ENCODE measurements at places on chromosomes 13 and 19. TPM values are rescaled to one million over a fixed set of nuclear protein-coding genes. Genes with fewer than 3 reads are reported as not detected.

Gene PLIN4
- total RNA-seq = 89.8 TPM

Gene TLE2
- total RNA-seq = 48.0 TPM

Gene FBXL3
- 35.1 TPM for total RNA-seq

DNA sequence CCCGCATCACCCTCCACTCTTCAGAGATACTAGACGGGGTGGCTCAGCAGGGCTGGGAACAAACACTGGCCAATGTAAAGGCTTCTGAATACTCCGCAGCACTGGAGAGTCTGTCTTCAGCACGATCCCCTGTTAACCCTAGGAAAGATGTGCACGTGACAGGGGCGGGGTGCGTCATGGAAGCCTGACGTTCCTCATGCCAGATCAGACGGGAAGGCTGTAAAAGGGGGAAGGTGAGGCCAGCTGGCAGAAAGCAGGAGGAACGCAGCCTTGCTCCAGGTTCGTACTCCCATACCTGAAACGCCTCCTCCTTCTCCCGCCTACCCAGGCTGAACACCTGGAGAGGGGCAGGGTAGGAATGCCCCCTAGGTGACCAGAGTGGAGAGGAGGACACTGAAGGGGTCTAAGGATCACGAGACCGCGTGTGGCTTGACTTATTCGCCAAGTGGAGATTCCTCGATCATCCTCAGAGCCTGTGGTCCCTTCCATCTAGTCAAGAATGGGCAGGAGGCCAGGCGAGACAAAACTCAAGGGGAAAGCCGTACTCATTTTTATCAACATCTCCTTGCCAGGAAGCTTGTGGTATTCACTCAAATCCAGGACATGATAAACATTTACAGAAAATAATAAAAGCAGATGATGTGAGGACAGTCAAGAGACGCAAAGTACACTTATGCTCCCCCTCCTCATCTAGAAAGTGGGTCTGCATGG is 18.2 kb upstream of the FFAR2 start:
- DNase-seq = no peak

Gene FSD1
- total RNA-seq = 0.24 TPM

- no peak for DNase-seq
Observed at GRCh38 chr13:101139081-101139480, 277.2 kb downstream of the NALCN start.

Gene IGFL1
- not detected for total RNA-seq

DNA sequence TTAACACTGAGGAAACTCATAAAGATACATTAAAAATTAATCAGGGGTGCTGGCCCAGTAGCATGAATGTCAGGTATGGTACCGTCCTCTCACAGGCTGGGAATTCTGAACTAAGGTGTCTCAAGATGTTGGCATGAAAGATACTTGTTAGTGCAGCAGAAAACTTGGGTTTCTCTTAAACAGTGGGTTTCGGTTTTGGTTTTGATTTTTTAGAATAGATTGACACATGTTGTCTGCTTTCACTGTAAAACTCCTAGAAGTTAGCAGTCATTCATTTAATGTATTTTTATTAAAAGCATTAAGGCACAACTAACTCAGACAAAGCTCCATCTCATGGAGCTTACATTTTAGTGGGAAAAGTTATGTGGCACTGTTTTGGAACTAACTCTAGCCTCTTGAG is 3.5 kb upstream of the OBI1 start:
- no peak for DNase-seq

Gene CATSPERD
- not detected for total RNA-seq

GRCh38 chr19:41131186-41131585 is 17.0 kb downstream of the CYP2F1 start:
- DNase-seq = no peak

Gene CCDC8
- total RNA-seq = 34.2 TPM

Gene FGF9
- 14.3 TPM for total RNA-seq

Gene LHB
- not detected for total RNA-seq

DNA sequence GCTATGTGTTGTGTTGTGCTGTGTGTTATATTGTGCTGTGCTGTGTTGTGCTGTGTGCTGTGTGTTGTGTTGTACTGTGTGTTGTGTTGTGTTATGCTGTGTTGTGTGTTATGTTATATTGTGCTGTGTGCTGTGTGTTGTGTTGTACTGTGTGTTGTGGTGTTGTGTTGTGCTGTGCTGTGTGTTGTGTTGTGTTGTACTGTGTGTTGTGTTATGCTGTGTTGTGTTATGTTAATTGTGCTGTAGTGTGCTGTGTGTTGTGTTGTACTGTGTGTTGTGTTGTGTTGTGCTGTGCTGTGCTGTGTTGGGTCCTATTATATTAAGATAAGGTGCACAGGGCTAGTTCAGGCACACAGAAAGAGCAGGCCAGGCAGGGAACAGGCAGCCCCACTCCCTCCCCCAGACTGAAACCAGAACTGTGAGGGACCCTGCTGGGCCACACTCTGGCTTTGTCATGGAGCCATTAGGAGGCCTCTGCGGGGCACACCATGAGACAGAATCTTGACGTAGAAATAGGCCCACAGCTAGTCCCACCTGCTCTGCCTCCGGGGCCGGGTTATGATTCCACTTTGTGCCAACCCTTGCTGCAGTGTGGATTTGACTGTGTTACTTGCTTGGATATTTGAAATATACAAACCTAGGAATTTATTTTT is 12.1 kb downstream of the SOX1 start:
- no peak for DNase-seq

DNA sequence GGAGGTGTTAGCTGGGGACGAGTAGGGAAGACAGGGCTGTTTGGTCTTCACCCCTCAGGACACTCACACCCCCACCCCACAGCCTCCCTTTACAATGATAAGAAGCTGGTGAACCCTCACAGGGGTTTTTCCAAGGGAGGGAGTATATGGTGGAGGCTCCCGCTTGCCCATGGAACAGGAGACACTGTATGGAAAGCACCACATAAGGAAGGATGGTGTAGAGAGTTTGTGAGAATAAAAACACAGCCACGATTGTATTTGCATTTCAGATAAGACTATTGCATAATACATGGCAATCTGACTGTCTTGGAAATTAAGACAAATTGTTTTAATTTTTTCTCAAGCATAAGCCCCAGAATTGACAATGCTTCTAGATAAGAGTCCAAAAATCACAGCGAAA is 46.9 kb downstream of the TNFSF13B start:
- no peak for DNase-seq

GRCh38 chr19:31356587-31357314 is 7.5 kb upstream of the TSHZ3 start:
- DNase-seq = peak; percentile 19

Gene ONECUT3
- not detected for total RNA-seq

DNA sequence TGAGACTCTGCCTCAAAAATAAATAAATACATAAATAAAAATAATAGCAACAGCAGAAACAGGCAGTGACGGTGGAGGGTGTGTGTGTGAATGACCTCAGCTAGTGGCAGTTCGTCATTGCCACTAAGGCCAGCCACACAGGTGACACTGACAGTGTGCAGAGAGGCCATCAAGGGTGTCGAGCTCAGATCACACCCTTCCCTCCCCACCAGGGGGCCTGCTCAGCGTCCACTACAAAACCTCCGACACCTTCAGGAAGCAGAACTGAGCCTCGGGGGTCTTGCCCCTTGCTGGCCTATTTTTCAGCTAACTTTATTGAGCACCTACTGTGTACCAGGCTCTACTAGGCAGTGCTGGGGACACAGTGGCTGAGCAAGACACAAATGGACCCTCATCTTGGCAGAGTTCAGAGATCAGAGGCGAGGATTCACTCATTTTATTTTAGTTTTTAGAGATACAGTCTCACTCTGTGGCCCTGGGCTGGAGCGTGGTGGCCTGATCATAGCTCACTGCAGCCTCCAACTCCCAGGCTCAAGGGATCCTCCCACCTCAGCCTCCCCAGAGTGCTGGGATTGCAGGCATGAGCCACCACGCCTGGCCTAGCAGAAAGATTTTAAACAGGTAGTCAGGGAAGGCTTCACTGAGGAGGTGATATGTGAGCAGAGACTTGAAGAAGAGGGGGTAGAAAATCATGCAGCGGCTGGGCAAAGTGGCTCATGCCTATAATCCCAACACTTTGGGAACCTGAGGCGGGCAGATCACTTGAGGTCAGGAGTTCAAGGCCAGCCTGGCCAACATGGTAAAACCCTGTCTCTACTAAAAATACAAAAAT is 30.3 kb upstream of the SEMA6B start:
- DNase-seq = no peak

- no peak for DNase-seq
Observed at GRCh38 chr13:94753327-94753726, 41.0 kb upstream of the SOX21 start.

Gene PSG7
- total RNA-seq = not detected

- no peak for DNase-seq
Observed at GRCh38 chr19:29679598-29680210, 14.4 kb downstream of the PLEKHF1 start.

Gene KLF1
- 0.38 TPM for total RNA-seq

DNA sequence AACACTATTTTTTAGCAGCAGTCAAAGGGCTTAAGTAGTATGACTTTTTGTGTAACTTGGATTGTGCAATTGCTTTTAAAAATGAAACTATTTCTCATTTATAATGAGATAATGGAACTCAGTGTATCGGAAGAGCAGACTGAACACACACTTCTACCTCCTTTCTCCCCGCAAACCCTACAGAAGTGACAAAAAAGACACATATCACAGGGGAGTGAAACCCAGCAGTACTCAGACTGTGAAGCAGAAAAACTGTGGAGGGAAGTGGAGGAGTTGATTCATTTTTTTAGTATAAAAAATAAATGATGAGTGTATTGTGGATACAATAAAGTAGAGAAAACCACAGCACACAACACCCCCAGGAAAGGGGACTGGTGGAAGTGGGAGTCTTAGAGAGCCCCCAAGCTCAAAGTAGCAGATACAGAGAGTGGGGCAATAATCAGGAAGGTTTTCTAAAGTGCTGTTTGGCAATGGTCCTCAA is 9.7 kb downstream of the LPAR6 start:
- no peak for DNase-seq

DNA sequence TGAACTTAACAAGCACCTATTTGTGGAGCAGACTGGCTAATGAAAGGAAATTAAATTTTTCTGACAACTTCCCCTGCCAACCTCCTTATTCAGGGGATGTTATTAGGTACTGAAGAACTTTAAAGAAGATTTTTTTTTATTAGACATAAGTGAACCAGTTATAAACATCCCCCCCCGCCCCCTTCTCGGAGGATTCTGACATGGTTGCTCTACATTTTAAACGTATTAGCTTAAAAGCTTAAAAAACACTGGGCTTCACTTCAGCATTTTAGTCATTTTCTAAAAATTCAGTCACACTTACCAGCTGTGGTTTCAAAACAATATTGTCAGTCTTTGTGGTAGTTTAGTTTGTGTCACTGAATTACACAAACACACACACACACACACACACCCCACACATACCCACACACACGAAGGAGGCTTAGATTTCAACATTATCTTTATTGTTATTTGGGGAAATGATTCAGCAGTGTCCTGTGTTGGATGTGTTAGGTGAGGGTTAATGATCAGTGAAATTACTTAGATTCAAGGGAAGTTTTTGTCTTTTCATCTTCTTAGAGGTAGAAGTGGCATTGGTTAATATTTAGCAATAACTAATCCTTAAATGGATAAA is 145.7 kb downstream of the PCCA start:
- no peak for DNase-seq

DNA sequence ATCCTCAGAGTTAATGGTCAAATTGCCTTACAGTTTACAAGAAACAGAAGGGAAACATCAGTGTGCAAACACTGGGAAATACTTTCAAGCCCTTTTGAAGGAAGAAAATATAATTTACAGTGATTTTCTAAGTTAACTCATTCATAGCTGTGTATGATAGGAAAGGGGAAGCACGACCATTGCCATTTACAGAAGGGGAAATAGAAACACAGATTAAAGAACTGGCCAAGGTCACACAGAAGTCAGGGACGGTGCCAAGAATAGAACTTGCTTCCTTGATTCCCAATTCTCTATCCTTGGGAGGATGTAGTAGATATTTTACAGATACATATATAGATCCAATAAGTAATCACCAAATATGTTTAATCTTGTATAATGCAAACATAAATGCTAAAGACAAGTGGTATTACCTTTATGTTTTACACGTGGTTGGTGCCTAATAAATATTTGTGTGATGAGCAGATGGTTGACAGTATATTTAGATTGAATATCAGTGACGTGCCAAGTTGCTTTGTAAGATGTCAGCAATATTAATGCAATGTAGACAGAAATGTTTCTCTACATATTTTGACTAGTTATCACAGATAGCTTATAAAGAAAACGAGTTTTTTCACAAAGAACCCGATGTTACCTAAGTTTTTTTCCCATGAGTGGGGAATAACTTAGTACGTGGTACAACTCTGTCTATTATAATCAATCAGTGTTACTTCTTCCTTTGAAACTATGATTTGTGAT is 73.1 kb downstream of the FLT1 start:
- DNase-seq = no peak

DNA sequence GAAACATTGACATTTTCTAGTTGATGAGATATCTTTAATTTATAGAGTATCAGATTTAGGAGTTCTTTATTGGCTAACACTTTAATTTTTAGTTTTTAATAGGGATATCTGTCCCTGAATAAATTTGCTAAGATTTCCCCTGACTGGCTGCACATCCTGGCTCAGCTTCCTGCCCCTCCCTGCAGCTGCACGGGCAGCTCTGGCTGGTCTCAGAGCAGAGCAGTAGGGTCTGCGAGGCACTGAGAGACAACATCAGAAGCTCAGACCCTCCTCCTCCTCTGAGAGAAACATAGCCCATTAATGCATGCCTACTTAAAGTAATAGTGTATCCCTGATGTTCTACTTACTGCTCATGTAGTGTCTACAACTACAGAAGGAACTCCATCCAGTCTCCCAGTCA is 139.2 kb downstream of the TNFSF13B start:
- no peak for DNase-seq

DNA sequence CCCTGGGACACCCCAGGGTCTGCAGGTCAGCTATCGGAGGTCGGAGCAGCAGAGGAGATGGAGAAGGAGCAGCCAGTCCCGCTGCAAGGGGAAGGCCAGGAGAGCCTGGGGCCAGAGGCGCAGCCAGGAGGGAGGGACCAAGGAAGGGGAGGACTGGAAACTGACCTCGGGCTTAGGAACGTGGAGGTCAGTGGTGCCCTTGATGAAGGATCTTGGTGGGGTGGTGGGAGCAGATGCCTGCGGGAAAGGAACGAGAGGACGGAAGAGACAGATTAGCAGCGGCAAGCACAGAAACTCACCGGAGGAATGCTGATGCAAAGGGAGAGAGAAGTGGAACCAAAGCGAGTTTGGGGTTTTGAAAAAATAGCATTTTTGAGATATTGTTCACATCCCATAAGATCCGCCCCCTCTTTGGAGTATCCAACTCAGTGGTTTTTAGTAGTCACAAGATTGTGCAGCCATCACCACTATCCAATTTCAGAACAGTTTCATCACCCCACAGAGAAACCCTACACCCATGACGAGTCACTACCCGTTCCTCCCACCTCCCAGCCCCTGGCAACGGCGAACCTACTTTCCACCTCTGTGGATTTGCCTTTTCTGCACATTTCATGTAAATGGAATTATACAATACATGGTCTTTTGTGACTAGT is 22.1 kb downstream of the PLEKHF1 start:
- DNase-seq = no peak

- DNase-seq = no peak
Observed at GRCh38 chr19:15280048-15280725, 47.9 kb upstream of the EPHX3 start.

- no peak for DNase-seq
Observed at GRCh38 chr13:29969286-29969685, 118.9 kb upstream of the UBL3 start.

Gene ZNF430
- total RNA-seq = 6.2 TPM

GRCh38 chr19:12669270-12670158 is 2.9 kb downstream of the WDR83 start:
- peak; percentile 93 for DNase-seq
